ENCODE measurements at places on chromosomes 12 and 14. TPM values are rescaled to one million over a fixed set of nuclear protein-coding genes. Genes with fewer than 3 reads are reported as not detected.

The KRT80 gene
- total RNA-seq, result not detected

The AMN gene
- 0.37 TPM for total RNA-seq

The DAO gene
- not detected for total RNA-seq

The KRT78 gene
- total RNA-seq, result not detected

The CDCA3 gene
- 108 TPM for total RNA-seq

The BTBD7 gene
- 7.7 TPM for total RNA-seq

The TMEM116 gene
- 13.4 TPM for total RNA-seq

The RNF212B gene
- total RNA-seq, result not detected

The GPR132 gene
- total RNA-seq, result 15.3 TPM

The FBXO34 gene
- total RNA-seq, result 17.7 TPM

The SELPLG gene
- total RNA-seq, result 21.9 TPM

The KRT3 gene
- total RNA-seq, result not detected

The KLRK1 gene
- total RNA-seq, result 0.50 TPM

The CACNB3 gene
- 9.5 TPM for total RNA-seq

The WNT5B gene
- total RNA-seq, result not detected

The ETFRF1 gene
- 11.4 TPM for total RNA-seq

The HEBP1 gene
- total RNA-seq, result 32.3 TPM

The CD163 gene
- total RNA-seq, result not detected

The NOPCHAP1 gene
- 33.4 TPM for total RNA-seq

The MEG3 gene
- not detected for total RNA-seq

The SRSF5 gene
- total RNA-seq, result 296 TPM

The ERP27 gene
- 1.2 TPM for total RNA-seq

The PTCSC3 gene
- total RNA-seq, result not detected

The SPIC gene
- not detected for total RNA-seq

The CLEC2B gene
- total RNA-seq, result 30.7 TPM

The OVCH1 gene
- total RNA-seq, result not detected

The HOXC10 gene
- not detected for total RNA-seq

The CCDC175 gene
- total RNA-seq, result not detected

The KLRC3 gene
- not detected for total RNA-seq

The STRAP gene
- 133 TPM for total RNA-seq

The IAPP gene
- total RNA-seq, result not detected

The PLBD2 gene
- 13.9 TPM for total RNA-seq

The WSCD2 gene
- total RNA-seq, result not detected

The AMDHD1 gene
- 0.69 TPM for total RNA-seq

The GNB3 gene
- total RNA-seq, result 0.48 TPM

The LMNTD1 gene
- total RNA-seq, result not detected

The TMPRSS12 gene
- total RNA-seq, result not detected

The APOLD1 gene
- 1.3 TPM for total RNA-seq

The SLC35F4 gene
- total RNA-seq, result not detected

The JPH4 gene
- 0.05 TPM for total RNA-seq

The C14orf180 gene
- not detected for total RNA-seq

The ARHGAP9 gene
- 97.9 TPM for total RNA-seq

The ASB2 gene
- total RNA-seq, result 2.5 TPM

The CABP1 gene
- total RNA-seq, result not detected

The KRT6C gene
- total RNA-seq, result not detected

The RFLNA gene
- total RNA-seq, result not detected

The MYO1H gene
- not detected for total RNA-seq

The TMEM63C gene
- total RNA-seq, result 0.31 TPM

The IL31 gene
- total RNA-seq, result not detected

The ACADS gene
- total RNA-seq, result 15.4 TPM

The AMHR2 gene
- total RNA-seq, result not detected

The IL26 gene
- total RNA-seq, result 0.33 TPM

The AGAP2 gene
- total RNA-seq, result 28.0 TPM

The KCNH3 gene
- total RNA-seq, result 0.91 TPM

The ADSS1 gene
- 5.5 TPM for total RNA-seq

The SYCP3 gene
- total RNA-seq, result not detected

The ADAM20 gene
- 0.47 TPM for total RNA-seq

The RPS6KL1 gene
- total RNA-seq, result 6.8 TPM

All from activated naive CD4-positive, alpha-beta T cell treated with anti-CD3 and anti-CD28 coated beads for 36 hours (primary cell).